ENCODE measurements at places on chromosomes 1 and 21.

GRCh38 chr21:42782723-42783242 is 96.6 kb downstream of the WDR4 start:
- DNase-seq, result no peak

GRCh38 chr1:48285525-48285924 is 63.0 kb downstream of the SLC5A9 start:
- no peak for DNase-seq

- DNase-seq, result no peak
Measured at GRCh38 chr1:36463463-36463802, 751 bp downstream of the MRPS15 start.

DNA sequence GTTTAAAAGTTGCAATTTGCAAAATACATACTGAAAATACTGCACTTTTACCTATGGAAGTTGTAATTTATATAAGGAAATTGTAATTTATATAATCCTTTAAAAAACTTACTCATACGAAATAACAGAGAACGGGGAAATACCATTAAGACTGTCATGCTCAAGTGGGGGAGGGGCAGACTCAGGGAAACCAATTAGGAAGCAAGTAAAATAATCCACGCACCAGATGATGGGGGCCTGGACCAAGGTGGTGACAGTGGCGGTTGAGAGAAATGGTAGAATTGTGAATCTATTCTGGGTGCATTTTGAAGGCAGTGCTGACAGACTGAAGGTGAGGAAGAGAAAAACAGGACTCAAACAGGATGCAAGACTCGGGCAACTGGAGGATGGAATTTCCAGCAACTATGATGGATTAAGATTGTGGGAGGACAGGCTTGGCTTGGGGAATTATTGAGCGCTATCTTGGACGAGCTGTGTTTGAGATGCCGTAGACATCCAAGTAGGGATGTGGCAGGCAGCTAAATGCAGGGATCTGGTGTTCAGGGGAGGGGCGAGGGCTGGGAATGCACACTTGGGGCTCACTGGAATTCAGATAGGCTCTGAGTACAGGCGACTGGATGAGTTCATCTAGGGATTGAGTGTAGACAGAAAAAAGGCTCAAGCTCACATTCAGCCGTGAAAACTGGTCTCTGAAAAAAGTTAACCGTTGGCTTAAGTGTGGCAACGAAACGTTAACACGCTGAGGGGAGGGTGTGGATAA is 977 bp downstream of the LCA5L start:
- no peak for DNase-seq

DNA sequence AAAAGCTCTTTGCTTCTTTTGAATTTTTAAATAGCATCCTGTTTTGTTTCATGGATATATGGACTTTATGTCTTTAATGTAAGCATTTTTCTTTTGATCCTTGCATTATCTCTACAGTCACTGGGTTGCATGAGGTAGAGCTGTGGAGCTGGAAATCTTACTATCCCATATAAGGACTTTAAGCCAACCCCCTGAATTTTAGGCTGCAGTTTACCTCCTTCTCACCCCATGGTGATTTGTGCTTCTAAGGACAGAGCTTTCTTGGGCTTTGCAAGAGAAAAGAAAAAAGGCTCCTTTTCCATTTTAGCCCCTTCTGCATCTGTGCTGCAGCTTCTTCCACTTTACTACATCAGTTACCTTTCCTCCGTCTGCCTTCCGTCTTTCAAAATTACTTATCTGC is 373.8 kb downstream of the HHAT start:
- DNase-seq, result no peak

GRCh38 chr1:87149241-87150041 is 179.2 kb upstream of the LMO4 start:
- DNase-seq, result no peak

- DNase-seq, result peak; percentile 57
Measured at GRCh38 chr1:160741092-160741501, 2.0 kb downstream of the SLAMF7 start.

DNA sequence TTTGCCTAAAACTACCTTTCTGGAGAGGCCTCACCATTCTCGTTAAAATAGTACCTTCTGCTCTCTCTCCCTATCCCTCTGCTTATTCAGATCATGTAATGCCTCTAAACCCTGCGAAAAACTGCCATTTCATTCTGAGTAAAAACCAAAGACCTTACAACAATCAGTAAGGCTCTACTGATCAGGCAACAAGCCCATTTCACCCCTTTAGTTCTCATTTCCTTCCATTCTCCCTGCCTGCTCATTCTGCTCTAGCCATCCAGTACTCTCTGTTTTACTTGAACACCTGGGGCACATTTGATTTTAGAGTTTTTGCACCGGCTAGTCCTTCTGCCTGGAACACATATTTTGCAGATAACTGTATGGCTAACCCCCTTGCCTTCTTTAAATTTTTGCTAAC is 187.8 kb downstream of the COQ8A start:
- DNase-seq, result no peak

DNA sequence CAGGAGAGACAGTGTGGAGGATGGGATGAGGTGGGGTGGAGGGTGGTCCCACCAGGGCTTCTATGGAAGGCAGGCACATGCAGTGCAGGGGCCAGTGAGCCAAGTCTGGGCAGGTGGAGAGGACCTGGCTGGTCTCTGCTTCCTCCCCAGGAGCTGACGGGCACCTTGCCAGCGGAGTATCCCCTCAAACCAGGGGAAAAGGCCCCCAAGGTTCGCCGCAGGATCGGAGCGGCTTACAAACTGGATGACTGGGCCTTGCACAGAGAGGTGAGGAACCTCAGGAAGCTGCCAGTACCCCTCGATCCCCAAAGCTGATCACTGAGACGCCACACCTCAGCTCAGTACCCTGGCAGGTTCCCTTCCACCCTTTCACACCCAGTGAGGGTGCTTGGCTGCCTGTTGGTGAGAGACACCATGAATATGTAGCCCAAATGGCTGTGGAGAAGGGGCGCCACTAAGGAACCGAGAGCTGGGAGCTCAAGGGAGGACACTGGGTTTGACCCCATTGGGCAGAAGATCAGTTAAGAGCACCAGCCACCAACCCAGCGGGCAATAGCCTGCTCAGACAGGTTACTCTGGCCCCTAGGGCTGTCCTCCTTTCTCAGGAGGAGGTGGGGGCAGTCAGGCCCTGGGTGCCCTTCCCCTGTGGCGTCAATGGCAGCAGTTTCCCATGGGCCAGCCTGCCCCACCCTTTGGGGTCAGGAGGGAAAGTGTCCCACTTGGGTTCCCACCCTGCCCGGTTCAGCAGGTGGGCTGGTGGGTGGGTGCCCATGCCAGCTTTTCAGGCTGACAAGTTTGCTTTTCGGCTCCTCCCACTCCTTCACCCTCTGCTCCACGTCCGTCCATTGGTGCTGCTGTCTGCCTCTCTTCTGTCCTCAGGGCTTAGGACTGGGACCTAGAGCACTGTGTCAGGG is 5.5 kb downstream of the INAVA start:
- DNase-seq, result no peak

GRCh38 chr1:168783458-168784210 is 54.6 kb upstream of the DPT start:
- DNase-seq, result no peak

GRCh38 chr1:53087332-53088285 is 25.6 kb downstream of the PODN start:
- no peak for DNase-seq

- no peak for DNase-seq
Measured at GRCh38 chr1:217569021-217569420, 61.9 kb downstream of the GPATCH2 start.

DNA sequence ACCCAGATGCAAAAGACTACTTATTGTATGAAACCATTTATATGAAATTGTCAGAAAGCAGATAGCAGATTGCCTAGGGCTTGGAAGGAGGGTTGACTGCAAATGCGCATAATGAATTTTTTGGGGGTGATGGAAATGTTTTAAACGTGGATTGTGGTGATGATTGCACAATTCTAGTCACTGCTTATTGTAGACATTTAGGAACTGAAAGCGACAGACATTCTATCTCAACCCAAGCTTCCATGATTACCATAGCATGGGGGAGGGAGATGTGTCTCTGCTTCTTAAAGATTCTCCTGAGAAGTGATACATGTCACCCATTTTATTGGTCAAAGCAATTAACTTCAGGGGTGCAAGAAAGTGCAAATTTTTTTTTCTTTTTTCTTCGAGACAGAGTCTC is 2.8 kb upstream of the MTF2 start:
- DNase-seq, result no peak

DNA sequence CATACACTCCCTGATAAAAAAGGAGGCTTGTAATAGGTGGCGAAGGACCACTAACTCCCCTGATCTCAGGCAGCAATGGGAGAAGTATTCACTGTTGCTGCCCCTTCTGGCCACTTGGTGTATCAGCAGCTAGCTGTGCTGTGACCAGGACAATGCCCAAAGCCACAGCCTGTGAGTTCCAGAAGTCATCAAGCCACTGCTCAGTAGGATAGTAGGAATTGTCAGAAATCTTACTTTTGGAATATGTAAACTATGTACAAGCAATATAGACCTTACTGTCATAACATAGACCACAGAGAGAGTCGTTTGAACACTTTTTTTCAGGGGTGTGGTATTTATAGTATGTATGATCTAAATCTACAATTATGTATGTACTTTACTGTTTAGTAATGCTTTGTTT is 248.3 kb upstream of the CAMK1G start:
- no peak for DNase-seq

GRCh38 chr1:33826311-33826710 is 37.6 kb upstream of the HMGB4 start:
- no peak for DNase-seq

DNA sequence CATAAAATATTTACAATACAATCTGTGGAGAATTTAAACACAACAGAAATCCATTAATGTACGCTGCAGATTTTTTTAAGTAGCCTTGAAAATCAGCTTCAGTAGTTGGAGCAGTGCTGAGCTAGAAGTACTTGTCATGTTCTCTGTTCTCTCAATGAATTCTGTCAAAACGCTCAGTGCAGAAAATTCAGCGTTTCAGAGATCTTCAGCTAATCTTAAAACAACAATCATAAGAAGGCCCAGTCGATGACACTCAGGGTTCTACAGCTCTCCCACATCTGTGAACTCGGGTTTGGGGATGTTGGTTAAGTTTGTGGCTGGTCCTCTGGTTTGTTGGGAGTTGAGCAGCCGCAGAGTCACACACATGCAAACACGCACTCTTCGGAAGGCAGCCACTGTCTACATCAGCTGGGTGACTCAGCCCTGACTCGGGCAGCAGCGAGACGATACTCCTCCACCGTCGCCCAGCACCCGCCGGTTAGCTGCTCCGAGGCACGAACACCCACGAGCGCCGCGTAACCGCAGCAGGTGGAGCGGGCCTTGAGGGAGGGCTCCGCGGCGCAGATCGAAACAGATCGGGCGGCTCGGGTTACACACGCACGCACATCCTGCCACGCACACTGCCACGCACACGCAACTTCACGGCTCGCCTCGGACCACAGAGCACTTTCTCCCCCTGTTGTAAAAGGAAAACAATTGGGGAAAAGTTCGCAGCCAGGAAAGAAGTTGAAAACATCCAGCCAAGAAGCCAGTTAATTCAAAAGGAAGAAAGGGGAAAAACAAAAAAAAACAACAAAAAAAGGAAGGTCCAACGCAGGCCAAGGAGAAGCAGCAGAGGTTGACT is 161.2 kb downstream of the RUNX1 start:
- DNase-seq, result peak; percentile 83

DNA sequence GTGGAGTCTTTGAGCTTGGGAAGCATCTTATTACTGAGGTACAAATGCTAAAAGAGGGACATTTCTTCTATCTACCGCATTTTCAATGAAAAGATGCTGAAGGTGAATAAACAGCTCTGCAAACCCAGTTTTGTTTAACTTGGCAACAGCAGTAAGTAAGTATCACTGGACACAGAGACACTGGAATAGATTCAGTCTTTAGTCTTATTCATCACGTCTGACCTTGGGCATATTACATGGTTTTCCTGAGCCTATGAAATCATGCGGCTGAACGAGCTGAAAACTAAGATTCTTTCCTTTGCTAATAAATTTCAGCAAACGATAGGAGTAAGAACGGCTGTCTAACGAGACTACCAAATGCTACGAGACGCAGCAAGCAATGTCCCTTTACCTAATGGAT is 207.4 kb downstream of the GABPA start:
- no peak for DNase-seq

DNA sequence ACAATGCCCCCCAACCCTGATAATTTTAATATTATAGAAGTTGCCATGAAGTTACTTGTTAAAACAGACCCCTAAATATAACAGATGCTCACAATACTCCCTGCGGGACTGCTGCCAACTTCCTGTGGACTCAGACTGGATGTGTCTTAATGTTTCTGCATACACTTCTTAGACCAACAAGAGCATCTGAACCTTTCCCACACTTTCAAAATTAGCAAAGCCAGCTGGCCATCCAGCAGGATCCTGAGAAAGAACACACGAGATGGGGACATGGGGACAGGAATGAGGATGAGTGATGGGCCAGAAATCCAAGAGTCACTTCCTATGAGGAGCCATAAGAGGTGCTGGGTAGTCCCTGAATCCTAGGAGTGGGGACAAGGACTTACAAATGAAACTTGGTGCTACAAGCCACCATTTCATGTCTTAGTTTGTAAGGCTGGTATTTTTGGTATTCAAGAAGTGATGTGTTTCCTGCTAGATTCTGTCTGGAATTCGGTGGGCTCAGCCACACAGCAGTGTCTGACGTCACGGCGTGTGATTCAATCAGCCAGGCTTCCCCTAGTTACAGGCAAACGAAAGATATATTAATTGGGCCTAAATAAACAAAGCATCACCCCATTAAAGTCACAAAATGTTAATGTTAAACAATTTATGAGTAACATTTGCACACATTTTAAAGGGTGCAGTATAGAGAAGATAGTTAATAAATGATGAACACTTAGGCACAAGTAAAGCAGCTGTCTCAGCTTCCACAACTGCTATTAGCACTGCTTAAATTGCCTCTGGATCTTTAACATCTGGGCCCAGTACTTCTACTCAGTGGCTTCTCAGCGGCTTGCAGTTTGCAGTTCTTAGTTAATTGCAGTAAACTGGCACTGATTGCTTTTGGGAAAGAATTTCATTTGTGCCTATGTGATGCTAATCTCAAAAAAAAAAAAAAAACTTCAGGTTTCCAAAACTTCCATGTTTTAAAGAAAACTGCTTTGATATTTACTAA is 41.2 kb upstream of the RGS8 start:
- DNase-seq, result no peak

DNA sequence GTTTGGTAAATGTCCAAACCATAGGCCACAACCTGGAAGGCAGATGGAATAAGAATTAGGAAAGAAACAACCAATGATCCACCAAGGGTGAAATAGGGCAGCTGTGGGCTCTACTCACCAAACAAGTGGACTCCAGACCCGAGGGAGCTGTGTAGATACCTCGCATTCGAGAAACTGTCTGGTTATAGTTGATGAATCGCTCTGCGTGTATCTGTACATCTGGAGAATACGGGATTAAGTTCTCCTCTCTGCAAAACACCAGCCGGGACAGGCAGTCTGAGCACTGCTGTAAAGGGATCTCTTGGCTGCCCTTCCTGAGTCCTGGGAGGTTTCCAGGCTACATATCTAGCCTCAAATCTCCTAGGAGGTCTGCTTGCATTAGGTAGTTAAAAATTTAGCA is 9.4 kb upstream of the UBR4 start:
- DNase-seq, result no peak

GRCh38 chr1:114025609-114026401 is 46.5 kb downstream of the OLFML3 start:
- DNase-seq, result no peak

DNA sequence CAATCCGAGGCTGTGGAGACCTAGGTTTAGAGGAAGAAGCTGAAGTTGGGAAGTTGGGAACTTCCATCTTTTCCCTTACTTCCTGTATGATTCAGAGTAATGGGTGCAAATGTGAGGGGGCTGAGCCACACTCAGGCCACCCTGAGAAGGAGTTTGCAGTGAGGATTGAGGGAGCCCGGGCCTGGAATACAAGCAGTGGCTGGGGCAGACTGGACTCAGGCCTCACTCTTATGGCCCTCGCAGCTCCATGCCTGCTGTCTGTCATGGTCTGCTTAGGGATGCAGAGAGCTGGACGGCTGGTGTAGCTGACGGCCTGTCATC is 73.7 kb upstream of the RAB4A start:
- DNase-seq, result no peak

Measured in CD4-positive, alpha-beta T cell treated with Interferon alpha-2 for 1 hour (primary cell).